ENCODE measurements at places on chromosomes 5 and 9.

DNA sequence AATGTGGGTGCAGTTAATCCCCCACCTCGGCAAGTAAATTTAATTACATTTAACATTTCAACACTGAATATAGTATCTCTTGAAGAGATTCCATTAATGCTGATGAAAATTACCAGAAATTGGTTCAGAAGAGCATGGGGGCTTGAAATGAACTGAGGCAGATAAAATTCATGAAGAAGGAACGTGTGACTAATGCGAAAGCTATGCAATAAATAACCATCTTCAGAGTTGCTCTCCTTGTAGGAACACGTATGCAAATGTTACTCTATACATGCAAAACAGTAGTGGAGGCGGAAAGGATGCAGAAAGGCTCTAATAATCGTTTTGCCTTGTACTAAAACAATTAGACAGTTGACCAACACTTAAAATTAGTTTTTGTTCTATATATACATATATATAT, 320.2 kb downstream of the CTNND2 start:
- no peak for DNase-seq

- no peak for DNase-seq
Observed at GRCh38 chr9:88087906-88088305, 50.4 kb downstream of the SPATA31C2 start.

DNA sequence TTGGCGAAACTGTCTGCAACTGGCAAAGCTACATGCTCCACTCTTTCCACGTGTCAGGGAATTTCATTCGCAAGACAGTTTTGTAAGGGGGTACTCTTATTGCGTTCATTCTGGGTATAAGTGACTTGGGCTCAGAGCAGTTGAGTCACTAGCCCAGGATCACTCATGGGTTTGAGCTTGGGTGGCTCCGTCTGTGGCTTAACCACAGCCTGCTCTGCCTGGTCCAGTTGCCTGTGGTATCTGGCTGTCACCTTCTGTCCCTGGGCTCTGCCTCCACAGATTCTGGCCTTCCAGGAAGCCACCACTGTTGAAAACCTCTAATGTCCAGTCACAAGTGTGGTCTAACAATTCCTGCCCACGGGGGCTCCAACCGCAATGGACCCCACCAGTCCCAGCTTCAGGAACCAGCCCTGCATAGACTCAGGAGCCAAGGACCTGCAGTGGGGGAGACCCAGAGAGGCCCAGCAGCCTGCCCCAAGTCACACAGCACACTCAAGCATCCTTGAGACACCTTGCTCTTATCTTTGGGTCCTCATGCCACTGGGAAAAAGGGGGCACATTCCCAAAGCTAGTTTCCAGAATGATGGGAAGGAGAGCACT, 10.4 kb downstream of the KIF12 start:
- DNase-seq, result no peak

DNA sequence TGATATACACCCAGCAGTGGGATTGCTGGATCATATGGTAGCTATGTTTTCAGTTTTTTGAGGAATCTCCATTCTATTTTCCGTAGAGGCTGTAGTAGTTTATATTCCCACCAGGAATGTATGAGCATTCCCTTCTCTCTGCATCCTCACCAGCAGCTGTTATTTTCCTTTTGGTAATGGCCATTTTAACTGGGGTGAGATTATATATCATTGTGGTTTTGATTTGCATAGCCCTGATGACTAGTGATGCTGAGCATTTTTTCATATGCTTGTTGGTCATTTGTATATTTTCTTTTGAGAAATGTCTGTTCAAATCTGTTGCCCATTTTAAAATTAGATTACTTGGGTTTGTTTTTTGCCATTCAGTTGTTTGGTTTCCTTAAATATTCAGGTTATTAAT, 11.2 kb upstream of the PPIC start:
- DNase-seq, result no peak

- no peak for DNase-seq
Observed at GRCh38 chr5:74638970-74639806, 1.3 kb downstream of the ENC1 start.

GRCh38 chr5:165874851-165875250, 2369.4 kb downstream of the MAT2B start:
- DNase-seq, result no peak

DNA sequence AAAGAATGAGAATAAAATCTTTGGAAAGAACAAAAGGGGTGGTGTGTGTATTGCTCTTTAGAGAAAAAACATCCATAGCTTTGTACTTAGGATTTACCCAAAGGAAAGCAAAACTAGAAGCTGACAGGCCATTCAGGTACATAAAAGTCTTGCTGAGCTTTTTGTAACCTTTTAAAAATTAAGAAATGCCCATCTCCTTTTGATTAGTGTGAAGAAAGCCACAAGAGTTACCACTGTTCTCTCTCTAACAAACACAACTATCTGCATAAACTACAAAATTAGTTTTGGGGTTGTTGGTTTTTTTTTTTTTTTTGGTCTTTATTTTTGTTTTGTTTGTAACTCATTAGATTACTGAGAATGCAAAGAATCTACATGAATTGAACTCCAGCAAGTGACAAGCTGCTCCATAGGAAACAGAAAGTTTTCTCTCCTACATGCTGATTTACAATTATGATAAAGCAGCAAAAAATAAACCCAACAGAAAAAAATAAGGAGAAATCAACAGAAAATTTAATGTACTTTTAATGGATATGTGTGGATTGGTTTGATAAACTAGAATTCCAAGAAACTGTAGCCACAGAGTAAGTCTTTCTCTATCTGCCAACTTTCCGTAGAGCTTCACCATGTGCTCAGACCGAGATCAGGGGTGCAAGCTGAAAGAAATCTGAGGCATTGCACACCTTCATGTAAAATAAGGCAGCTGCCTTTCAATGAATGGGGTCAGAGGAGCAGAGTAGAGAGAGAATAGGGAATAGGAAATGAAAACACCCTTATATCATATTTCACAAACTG, 12.3 kb downstream of the BAAT start:
- DNase-seq, result no peak

DNA sequence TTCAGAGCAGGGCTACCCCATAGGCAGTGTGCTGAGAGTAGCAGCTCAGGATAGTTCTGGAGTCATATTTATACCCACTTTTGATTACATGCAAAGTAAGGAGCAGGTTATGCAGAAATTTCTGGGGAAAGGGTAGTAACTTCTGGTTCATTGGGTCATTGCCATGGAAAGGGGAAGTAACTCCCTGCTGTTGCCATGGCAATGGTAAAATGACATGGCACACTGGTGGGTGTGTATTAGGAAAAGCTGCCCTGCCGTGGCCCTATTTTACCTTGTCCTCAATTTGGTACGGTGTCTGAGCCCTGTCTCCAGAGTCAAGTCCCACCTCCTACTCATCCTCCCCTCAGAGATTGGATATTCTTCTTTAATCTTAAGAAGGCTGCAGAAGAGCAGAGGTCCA, 526.7 kb upstream of the TYRP1 start:
- DNase-seq, result no peak

DNA sequence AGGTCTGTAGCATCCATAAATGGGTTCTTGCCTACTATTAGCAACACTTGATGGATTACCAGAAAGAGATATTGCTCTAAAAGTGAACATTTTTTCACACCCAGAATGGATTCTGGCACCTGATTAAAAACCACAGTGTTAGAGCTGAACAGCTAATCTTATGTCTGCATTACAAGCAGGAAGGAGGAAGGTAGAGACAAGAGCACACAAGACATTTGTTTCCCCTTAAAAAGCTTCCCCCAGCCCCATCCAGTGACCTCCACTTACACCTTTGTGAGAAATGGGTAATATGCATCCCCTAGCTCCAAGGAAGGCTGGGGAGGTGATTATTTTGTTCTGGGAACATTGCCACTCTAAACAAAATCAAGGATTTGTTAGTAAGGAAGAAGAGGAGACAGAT, 12.0 kb upstream of the TRIM36 start:
- no peak for DNase-seq

DNA sequence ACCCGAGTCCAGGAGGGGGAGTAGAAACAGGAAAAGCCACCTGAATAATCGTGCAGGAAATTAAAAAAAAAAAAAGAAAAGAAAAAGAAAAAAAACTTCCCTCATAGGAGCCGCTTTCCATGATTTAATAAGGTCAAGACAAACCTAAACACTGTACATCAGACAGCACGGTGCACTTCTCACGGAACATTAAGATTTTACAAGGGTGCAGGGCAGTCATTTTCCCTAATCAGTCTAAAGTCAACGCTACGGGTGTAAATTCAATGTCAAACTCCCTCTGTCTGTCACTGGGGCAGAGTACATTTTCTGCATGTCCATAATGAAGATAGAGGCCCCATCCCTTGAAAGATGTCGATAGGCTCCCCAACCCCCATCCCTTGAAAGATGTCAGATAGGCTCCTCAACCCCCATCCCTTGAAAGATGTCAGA, 139.7 kb downstream of the TSSK1B start:
- DNase-seq, result no peak

GRCh38 chr5:72448368-72448767, 58.8 kb downstream of the ZNF366 start:
- DNase-seq, result no peak

GRCh38 chr5:31939151-31939550, 235.0 kb downstream of the GOLPH3 start:
- DNase-seq, result no peak

GRCh38 chr5:2375757-2376250, 375.7 kb downstream of the IRX2 start:
- DNase-seq, result no peak

DNA sequence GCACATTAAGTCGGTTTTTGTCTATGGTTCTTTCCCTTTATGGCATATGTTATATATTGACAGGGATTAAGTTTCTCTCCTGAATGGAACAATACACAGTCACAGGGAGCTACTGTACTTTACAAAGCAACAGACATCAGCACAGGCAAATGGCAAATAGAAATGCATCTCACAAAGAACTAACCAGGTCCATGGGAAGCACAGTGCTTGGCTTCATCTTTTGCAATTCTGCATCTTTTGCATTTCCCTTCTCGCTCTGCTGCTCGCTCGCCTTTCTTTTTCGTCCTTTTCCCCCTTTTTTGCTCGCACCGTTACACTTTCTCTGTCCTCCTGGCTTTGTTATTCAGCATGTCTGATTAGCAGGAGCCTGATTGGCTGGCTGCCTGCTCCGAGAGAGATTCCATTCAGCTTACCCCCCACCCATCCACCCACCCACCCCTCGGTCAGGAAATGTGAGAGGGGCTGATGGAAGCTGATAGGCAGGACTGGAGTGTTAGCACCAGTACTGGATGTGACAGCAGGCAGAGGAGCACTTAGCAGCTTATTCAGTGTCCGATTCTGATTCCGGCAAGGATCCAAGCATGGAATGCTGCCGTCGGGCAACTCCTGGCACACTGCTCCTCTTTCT, at the start of gene ADAMTSL1:
ADAMTSL1 (plus strand) TSS at position 502 of the 628 bp plus-strand sequence; CDS start at position 582, 80 bp downstream.
- no peak for DNase-seq

- no peak for DNase-seq
Observed at GRCh38 chr5:112283943-112284929, 134.8 kb downstream of the EPB41L4A start.

DNA sequence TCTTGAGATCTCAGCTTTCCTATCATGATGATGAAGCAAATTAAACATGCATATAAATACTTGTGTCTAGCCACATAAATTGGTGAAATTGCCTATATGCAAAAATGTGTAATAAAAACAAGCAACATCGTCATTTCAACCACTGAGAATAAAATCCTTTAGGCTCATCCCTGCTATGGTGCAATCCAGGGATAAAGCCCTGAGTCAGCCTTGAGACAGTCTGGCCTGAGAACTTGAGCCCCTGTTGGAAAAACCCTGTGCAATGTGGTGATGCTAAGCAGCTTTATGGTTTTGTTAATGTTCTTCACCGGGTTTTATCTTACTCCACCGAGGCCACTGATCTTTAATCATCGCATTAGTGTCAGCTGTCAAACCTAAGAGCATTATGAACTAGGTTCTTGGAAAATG, 170.5 kb downstream of the DCP2 start:
- DNase-seq, result no peak

DNA sequence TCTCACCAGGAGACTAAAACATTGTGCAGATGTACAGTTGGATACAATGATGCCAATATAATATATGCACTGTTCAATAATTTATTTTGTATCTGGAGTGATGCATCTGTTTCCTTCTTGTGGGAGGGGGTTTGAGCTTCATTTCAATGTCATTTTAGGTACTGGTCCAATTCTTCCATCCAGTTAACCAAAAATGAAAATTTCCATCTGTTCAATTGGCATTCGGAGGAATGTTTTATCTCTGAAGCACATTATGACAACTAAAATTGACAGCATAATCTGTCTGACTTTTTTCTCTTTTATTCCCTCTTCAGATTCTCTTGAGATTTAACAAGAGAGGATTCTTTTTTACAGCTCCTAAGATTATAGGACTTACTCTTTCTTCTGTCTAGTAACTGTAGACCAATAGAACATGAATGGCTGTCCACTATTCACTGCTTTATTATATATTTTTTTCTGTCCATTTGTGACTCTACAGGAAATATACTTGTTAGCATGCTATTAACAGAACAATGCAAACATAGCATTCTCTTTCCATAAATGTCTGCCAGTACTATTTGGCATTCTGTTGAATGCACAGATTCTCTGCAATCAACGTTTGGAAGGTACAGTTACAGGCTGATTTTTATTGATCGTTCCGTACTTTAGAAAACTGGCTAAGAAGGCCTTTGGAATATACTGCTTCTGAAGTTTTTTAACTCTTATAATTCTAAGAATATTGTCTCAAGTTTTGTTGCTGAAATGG, 57.8 kb downstream of the NDUFAF2 start:
- no peak for DNase-seq

DNA sequence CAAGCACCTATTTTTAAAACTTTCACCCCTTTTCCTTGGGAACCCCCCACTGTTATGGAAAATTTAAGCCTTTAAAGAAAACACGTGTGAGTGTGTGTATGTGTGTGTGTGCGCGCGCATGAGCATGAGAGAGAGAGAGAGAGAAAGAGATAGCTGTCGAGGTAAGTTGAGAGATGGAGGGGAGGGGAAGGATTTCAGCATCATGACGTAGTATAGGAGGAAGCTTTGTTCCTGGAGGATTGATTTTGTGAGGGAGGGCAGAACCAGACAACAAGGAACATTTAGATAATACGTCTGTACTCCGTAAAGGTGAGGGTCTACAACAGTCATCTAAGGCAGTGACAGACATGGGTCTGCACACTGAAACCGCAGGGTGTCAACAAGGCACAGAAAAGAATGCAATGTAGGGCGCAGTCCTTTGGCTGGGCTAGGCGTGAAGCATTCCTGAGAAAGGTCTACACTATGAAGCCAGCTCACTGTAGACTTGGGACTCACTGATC, 227.7 kb downstream of the SMARCA2 start:
- no peak for DNase-seq

GRCh38 chr9:37609735-37610397, 17.5 kb upstream of the TOMM5 start:
- no peak for DNase-seq

- no peak for DNase-seq
Observed at GRCh38 chr5:116959843-116960242, 385.2 kb upstream of the SEMA6A start.

- no peak for DNase-seq
Observed at GRCh38 chr9:129637673-129638439, 4.1 kb downstream of the ASB6 start.

GRCh38 chr5:93572608-93573353, 8.2 kb downstream of the NR2F1-AS1 start:
- DNase-seq, result no peak

- no peak for DNase-seq
Observed at GRCh38 chr9:114315723-114316363, 7.1 kb upstream of the ORM1 start.

GRCh38 chr9:27447031-27447683, 76.9 kb upstream of the IFNK start:
- DNase-seq, result no peak

GRCh38 chr5:14579731-14580397, 1.7 kb upstream of the OTULINL start:
- DNase-seq, result no peak

All from stimulated activated CD4-positive, alpha-beta T cell treated with anti-CD3 and anti-CD28 coated beads, Interleukin-4, amount 100 ng/mL, for 4 hours (primary cell).